ENCODE measurements at places on chromosomes 11 and 22. TPM values are rescaled to one million over a fixed set of nuclear protein-coding genes. Genes with fewer than 3 reads are reported as not detected.

The P2RX6 gene
- total RNA-seq: not detected

The OMP gene
- 0.80 TPM for total RNA-seq

The KCNC1 gene
- not detected for total RNA-seq

The SUSD2 gene
- 0.27 TPM for total RNA-seq
